Renal cortex interstitium (tissue), 15 donors: ENCODE measurements at places on chromosomes 7 and 10. TPM values are rescaled to one million over a fixed set of nuclear protein-coding genes. Genes with fewer than 3 reads are reported as not detected.

Gene AKR1C2
- 10.3 TPM for polyA plus RNA-seq

Gene PSD
- 12.2 TPM for polyA plus RNA-seq

Gene HGF
- 3.1 TPM for polyA plus RNA-seq

Gene CC2D2B
- polyA plus RNA-seq: 1.0 TPM

- no peak for DNase-seq
Observed at GRCh38 chr10:69505636-69506318, 54.5 kb downstream of the TSPAN15 start.

DNA sequence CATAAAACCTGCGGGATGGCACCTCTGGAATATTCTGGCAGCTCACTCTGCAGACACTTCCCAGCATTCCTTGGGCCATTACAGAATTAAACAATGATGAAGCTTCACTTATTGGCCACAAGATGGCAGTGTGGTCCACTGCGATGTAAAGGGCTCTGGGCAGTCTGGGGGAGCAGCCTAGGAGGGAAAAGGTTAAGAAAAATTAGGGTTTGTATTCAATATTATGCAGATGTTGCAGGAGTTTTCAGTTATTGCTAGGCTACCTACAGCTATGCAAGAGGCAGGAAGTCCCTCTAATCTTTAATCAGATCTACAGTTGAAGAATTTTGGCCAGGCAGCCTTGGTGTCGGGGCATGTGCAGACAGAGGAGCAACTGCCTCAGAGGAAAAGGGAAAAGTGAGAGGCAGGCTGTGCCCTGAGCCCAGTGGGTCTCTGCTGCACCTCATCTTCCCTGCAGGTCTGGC lies 233.2 kb upstream of the PRSS1 start:
- no peak for DNase-seq

GRCh38 chr10:19164461-19164860 lies 115.9 kb downstream of the MALRD1 start:
- no peak for DNase-seq
